ENCODE measurements at places on chromosomes 1 and 21.

DNA sequence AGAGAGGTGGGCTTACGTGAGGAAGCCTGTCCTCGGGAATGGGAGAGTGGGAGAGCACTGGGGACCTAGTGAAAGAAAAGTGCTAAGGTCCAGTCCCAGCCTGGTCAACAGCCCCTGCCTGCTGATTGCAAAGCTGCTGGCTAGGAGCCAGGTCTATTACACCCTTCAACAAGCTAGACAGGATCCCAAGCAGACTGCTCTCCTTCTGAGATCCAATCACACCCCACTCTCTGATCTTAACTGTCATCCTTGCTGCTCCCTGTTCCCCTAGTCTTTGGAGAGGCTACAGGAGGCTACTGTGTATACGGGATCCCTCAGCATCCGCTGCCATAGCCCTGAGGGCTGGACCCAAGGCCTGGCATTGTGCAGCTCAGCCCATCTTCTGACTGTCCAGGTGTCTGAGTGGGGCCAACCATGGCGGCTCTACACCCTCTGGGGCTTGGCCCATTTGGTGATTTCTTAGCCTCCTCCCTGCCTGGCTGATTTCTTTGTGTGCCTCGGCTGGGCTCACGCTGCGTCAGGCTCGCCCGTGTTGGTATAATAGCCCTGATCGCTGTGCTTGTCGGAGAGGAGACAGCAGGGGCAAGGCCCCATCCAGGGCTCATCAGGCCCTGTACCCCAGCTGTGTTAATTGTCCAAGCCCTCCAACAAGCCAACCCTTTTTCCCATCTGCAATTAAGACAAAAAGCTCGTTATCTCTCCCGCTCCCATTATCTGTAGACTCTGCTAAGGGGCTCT, 43.9 kb downstream of the NAV1 start:
- no peak for DNase-seq

DNA sequence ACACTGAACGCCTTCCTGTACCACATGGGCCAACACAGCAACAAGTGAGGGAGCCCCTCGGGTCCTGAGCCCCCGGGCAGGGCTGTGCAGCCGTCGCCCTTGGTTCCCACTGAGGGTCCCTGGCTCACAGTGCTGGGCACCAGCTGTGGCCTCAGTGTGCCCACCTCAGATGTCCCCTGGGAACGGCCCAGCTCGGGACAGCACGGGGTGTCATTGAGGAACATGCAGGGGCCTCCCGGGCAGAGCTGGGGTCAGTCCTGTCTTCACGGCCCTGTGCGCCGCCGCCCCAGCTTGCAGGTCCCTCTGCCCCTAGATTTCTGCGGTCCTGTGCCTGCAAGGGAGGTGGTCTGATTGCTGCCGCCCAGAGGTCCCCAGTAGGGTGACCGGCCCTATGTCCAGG, 17.7 kb downstream of the ATAD3B start:
- DNase-seq, result no peak

DNA sequence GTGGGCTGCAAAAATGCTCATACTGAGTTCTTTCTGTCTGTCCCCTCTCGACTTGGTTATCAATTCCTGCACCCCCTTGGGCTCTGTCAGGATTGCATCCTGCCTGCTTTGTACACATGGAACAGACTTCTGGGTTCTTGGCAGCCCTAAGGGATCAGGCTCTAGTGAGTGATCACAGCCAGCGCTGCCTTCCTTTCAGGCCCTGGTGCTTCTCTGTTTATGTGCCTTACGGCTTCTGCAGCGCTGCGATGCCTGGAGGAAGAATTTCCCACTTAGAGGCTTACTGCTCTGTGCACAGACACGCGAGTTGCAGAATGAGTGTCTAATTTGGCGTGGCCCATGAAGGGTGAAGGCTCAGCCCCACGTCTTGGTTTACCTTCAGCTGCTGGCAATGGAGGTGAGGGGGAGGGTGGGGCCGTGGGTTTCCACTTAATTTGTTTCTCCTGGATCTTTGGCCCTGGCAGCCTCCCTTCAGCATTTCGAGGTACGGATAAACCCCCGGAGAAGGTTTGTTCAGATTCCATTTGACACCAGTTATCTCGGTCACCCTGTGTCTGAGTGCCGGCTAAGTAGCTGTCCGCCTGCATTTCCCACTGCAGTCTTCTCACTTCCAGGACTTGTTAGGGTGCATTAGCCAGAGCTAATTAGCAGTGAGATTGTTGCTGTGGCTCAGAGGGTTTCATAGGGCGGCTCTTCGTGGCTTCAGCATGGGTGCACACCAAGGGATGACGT, 227.3 kb downstream of the DYRK1A start:
- DNase-seq, result no peak

DNA sequence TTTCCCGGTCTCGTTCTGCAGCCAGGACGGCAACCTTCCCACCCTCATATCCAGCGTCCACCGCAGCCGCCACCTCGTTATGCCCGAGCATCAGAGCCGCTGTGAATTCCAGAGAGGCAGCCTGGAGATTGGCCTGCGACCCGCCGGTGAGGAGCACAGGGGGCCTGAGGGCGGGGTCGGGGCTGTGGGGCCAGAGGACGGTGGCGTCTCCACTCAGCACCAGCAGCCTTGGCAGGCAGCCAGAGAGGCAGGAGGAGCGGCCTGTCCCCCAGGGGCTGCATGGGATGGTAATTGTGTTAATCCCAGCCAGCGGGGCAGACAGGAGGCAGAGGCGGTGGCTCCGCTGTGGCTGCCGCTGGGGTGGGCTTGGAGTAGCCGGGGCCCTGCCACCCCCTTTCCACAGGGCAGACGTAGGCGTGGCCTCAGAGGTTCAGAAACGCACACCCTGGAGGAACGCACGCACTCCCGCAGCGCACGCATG, 12.1 kb downstream of the SAMD11 start:
- no peak for DNase-seq

DNA sequence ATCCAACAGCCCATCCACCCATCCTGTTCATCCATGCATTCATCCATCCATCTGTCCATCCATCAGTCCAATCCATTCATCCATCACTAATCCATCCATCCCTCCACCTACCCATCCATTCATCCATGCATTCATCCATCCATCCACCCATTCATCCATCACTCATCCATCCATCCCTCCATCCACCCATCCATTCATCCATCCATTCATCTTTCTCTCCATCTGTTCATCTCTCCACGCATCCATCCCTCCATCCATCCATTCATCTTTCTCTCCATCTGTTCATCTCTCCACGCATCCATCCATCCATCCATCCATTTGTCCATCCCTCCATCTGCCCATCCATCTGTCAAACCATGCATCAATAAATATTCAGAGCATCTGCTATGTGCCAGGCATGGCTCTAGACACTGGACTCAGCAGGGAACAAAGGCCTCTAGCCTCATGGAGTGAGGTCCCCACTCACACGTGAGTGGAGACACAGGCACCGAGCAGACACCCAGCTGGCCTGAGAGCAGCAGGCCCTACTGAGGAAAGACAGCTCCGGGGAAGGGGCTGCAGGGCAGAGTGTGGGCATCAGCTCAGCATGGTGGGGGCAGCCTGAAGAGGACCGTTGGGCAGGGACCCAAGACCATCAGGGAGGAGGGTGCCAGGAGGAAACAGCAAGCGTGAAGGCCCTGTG, 9.6 kb downstream of the KRTAP10-1 start:
- no peak for DNase-seq

- DNase-seq, result peak; percentile 40
These were observed 119.0 kb downstream of the HIVEP3 start for GRCh38 chr1:41799723-41800122.

GRCh38 chr1:194503209-194503608, 1316.8 kb upstream of the B3GALT2 start:
- peak; percentile 5 for DNase-seq

DNA sequence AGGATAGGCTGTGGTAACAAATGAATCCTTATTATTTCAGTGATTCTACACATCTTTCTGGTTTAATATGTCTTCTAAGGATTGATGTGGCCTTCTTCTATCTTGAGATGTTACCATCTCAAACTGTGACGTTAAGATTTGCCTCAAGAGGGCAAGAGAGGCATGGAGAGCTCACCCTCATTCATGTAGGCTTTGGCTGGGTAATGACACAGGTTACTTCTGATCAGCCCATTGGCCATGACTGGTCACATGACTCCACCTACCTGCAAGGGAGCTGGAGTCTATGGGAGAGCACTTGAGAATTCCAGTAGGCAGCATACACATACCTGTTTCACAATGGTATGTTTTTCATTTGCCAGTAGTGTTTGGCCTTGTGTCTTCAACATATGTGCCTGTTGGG, 30.0 kb downstream of the CACHD1 start:
- DNase-seq, result no peak

DNA sequence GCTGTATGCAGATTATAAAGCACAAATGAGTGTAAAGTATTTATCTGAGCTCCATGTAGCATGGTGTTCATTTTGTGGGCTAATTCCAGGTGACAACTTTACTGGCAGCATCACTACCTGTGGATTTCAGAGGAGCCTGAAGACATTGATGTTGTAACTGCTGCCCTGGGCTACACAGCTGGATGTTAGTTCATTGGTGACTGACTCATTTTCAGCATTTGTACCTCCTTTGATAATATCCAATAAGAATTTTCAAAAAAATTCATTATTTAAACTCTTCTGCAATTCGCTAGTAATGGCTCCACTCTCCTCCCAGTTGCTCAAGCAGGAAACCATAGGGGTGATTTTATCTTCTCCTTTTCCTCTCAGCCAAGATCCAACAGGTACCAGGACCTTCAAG, 37.3 kb upstream of the HSD3B1 start:
- no peak for DNase-seq

DNA sequence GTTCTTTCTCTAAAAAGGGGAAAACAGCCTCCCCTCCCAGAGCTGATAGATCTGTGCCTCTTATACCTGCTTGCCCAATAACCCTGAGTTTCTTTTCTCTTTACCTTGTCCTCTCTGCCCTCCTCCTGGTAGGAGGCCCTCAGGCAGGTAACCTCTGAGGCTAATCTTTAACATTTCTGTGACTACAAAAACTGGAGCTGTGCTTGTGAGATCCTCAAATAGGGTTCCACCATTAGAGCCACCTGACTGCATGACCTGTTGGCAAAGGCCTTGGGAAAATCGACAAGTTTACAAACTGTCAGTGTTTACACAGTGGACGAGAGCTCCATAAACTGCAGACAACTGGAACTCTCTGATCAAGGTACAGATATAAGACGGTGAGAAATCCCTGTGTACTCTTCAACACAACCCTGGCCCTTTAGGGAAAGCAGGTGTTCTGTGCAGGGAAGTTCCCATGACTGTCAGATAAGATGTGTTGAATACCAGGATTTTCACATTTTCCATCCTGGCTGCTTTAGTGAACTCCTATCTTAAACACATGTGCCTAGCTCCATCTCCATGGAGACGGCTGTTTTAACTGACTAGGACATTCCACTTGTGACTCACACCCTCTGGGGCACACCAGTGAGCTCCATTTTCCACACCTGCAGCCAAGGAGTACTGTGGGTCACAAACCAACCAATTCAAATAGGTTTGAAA, 38.3 kb downstream of the ECE1 start:
- DNase-seq, result no peak

- no peak for DNase-seq
These were observed at the start of gene SV2A for GRCh38 chr1:149917571-149918144. TSS of gene SV2A (minus strand) at chr1:149917844. CDS start at chr1:149913840, 4,004 bp downstream.
